NCI-H345 (cell line): ENCODE measurements at places on chromosomes 12 and 14.

DNA sequence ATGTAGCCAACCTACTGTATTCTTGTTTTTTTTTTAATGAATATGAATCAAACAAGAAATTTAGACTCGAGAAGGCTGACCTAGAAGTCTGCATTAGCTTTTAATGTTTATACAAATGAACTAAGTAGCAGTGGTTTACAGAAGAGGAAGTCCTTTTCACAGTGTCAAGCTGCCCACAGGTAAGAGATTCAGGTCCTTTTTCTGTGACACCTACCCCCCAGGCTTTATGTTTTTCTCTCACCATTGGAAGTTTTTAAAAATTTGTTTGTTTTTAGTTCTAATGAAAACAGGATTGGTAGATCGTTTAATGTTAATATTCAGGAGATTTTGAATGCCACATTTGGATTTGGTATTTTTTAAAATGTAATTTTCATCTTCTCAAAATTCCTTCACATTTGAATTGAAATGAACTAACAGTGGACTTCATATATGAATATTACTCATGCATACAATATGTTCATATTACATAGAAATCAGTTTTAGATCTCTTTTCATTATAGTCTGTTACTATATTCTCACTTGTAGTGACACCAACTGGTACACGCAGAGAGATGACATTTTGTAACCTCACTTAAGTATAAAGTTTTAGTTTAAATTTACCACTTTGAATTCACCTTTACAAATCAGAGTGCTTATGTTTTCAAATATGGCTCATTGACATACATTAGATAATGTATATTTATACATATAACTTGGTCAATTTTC lies 29.7 kb downstream of the ATF7IP start:
- no peak for DNase-seq

DNA sequence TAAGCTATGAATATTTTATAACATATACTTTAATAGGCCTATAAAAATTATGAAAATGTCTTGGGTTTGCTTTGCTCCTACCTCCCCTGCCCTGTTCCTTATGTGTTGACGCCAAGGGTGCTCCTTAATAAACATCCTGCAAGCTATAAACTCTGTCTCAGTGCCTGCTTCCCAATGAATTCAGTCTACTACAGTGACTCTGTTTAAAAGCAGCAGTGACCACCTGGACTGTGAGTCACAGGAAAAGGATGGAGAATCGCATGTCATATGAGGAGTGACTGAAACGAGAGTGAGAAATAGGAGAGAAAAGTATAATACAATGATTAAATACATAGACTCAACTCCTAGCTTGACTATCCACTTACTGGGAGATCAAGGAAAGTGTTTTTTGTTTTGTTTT lies 41.1 kb upstream of the CFAP54 start:
- DNase-seq = no peak

GRCh38 chr12:26700430-26700829 lies 132.6 kb downstream of the ITPR2 start:
- DNase-seq = no peak

GRCh38 chr12:104656383-104656782 lies 199.6 kb downstream of the CHST11 start:
- DNase-seq = no peak

- DNase-seq = no peak
These were observed 63.5 kb downstream of the GALNT16 start for GRCh38 chr14:69323266-69323998.

GRCh38 chr12:23666866-23667265 lies 282.6 kb downstream of the SOX5 start:
- no peak for DNase-seq

- no peak for DNase-seq
These were observed 77.6 kb downstream of the PTPRR start for GRCh38 chr12:70842942-70843341.

DNA sequence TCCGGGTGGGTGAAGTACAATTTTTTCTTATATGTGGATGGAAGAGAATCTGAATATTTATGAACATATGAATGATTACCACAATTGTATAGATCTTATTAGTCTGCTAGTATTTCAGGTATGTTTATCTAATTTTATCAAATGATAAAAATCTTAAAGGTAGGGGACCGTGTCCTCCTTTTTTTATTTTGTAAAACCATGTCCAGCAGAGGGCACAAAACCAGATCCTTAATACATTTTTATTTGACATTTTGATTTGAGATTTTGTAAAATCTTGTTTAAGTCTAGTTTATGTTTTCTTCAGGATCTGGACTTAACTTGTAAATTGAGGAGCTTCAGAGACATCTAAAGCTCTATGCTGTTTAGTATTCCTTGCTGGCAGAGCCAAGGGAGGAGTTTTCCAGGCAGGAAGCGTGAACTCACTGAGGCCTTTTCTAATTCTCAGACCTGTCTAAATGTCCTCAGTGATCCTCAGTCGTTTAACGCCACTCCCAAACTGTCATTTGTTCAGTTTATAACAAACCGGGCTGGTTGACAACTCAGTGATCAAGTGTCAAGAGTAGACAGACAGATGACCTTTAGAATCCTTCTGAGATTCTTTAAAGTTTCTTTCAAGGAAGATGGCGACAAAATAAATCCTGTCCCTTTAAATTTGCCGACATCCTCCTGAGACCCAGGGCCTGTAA lies 263.9 kb downstream of the KTN1 start:
- DNase-seq = no peak

GRCh38 chr12:98154850-98155249 lies 360.5 kb upstream of the TMPO start:
- peak; percentile 78 for DNase-seq

GRCh38 chr12:13635709-13636108 lies 345.7 kb downstream of the GRIN2B start:
- no peak for DNase-seq

- peak; percentile 97 for DNase-seq
These were observed at the start of gene FOXG1 for GRCh38 chr14:28766469-28766955. Gene FOXG1 (plus strand): TSS chr14:28766787. CDS start chr14:28767280, 493 bp downstream.

GRCh38 chr14:67514650-67515385 lies 18.3 kb upstream of the PLEKHH1 start:
- DNase-seq = peak; percentile 45

DNA sequence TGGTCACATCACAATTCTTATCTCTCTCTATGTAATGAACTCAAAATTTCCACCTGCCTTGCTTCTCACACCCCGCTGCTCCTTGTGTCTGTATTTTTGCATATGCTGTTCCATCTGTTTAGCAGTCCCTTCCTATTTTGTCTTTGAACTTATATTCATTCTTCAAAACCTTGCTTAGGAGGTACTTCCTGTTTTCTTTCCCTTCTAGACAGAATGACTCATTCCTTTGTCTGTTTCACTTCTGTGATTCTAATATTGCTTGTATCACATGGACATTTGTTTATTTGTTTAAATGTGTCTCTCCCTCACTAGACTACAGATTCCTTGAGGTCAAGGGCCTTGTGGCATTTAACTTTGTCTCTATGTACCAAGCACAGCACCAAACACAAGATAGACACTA lies 424.2 kb downstream of the ETNK1 start:
- no peak for DNase-seq
